ENCODE measurements at places on chromosomes 1 and 21.

- DNase-seq = no peak
These were observed 51.1 kb upstream of the PDC start for GRCh38 chr1:186511761-186512637.

- DNase-seq = no peak
These were observed 36.7 kb downstream of the ATP2B4 start for GRCh38 chr1:203663294-203663693.

GRCh38 chr1:110746644-110747259 lies 72.0 kb upstream of the KCNA3 start:
- DNase-seq = no peak

- DNase-seq = no peak
These were observed 15.0 kb upstream of the HMGN1 start for GRCh38 chr21:39363607-39364555.

- no peak for DNase-seq
These were observed 71.3 kb downstream of the S1PR1 start for GRCh38 chr1:101307985-101308689.

- DNase-seq = no peak
These were observed 90.5 kb downstream of the NMNAT2 start for GRCh38 chr1:183327434-183328290.

DNA sequence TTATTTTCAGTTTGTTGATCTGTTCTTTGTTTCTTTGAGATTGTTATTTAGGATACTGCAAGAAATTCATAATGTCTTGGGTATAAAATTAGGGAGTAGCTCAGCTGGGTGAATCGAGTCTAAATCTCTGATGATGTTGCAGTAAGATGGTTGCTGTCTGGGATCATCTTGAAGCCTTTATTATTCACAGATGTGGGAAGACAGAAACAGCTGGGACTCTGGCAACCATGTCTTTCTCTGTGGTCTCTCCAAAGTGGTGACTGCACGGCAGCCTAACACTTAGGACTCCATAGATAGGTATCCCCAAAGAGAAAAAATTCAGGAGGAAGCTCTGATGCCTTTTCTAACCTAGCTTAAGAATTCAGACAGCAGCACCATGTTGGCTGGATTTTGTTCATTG lies 52.7 kb downstream of the RAP1A start:
- DNase-seq = no peak

- DNase-seq = no peak
These were observed 13.4 kb downstream of the KIF21B start for GRCh38 chr1:201009962-201010645.

DNA sequence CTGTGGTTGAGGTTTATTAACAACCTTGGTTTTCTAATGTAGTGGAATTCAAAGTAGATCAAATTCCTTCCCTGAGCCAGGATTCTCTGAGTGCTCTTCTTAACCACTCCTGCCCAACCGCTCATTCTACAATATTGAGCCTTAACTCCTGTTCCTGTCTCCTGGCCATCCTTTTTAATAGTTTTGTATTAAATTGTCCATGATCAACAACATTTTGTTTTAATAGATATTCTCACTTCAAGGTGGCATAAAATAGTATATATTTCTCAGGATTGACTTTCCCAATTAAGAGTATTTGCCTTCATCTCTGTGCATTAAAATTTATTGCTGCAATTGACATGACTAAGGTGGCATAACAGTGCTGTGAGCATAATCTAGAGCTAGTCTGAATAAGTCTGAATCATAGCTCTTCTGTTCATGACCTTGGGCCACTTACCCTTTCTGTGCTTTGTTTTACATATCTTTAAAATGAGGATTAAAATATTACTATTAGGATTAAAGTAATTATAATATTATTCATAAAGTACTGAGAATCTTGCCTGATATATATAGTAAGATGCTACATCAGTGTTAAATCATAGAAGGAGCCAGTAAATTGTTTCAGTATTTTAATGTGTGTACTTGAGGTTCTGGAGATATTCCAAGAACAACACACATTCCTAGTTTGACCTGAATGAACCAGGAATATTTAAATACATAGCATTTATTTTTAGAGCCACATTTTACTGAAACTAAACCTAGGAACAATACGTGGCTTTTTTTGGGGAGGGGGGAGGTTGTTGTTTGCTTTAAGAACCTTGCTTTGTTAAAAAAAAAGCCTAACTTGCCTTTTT lies 76.4 kb downstream of the ADGRL2 start:
- DNase-seq = no peak
